ENCODE measurements at places on chromosomes 4 and X.

GRCh38 chrX:3940000-3940610 lies 226.7 kb upstream of the PRKX start:
- no peak for DNase-seq
- no peaks in the 10 kb centered on the region for H3K27me3 ChIP-seq
- H3K27ac ChIP-seq = no peak overlapping the region
- H3K4me3 ChIP-seq = no peak overlapping the region
- H3K36me3 ChIP-seq = no peaks in the 10 kb centered on the region
- no peaks in the 10 kb centered on the region for H3K4me1 ChIP-seq

- no peak overlapping the region for H3K27ac ChIP-seq
- H3K27me3 ChIP-seq = peaks cover 15% of the 10 kb centered on the region
- peaks cover 2% of the 10 kb centered on the region for H3K4me1 ChIP-seq
- peaks cover 2% of the 10 kb centered on the region for H3K36me3 ChIP-seq
These were observed 34.4 kb upstream of the ANXA3 start for GRCh38 chr4:78517050-78517652.

DNA sequence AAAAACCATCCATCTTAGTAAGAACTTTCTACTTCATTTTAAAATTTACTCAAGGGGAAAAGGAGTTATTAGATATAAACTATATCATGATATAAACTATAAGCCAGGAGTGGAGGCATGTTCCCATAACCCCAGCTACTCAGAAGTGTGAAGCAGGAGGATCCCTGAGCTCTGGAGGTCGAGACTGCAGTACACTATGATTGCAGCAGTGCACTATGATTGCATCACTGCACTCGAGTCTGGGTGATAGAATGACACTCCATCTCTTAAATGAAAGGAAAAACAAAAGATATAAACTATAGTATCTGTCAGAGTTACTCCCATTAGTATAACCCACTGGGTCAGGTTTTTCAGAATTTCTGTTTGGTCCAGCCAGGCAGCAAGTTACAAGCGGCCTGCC lies 47.6 kb downstream of the RPS3A start:
- H3K36me3 ChIP-seq = no peaks in the 10 kb centered on the region
- H3K27me3 ChIP-seq = peaks cover 18% of the 10 kb centered on the region
- DNase-seq = no peak
- H3K4me3 ChIP-seq = no peak overlapping the region

- H3K4me3 ChIP-seq = peak overlapping the region; percentile 91
- H3K27ac ChIP-seq = no peak overlapping the region
- H3K36me3 ChIP-seq = no peaks in the 10 kb centered on the region
- peaks cover 42% of the 10 kb centered on the region for H3K27me3 ChIP-seq
These were observed 529 bp upstream of the CITED1 start for GRCh38 chrX:72306085-72306801.

GRCh38 chr4:112287258-112287989 lies 1.7 kb upstream of the TIFA start:
- H3K27ac ChIP-seq = peak overlapping the region; percentile 99
- no peak for DNase-seq
- no peaks in the 10 kb centered on the region for H3K27me3 ChIP-seq
- peaks cover 50% of the 10 kb centered on the region for H3K4me1 ChIP-seq
- H3K4me3 ChIP-seq = peak overlapping the region; percentile 95

- H3K36me3 ChIP-seq = peaks cover 2% of the 10 kb centered on the region
- H3K4me1 ChIP-seq = peaks cover 8% of the 10 kb centered on the region
- peak overlapping the region; percentile 49 for H3K27ac ChIP-seq
These were observed 47.0 kb downstream of the SCLT1 start for GRCh38 chr4:129046055-129046959.

- H3K4me1 ChIP-seq = peaks cover 6% of the 10 kb centered on the region
- no peaks in the 10 kb centered on the region for H3K36me3 ChIP-seq
- H3K27ac ChIP-seq = no peak overlapping the region
- peak overlapping the region; percentile 56 for H3K4me3 ChIP-seq
- DNase-seq = no peak
- H3K27me3 ChIP-seq = peaks cover 6% of the 10 kb centered on the region
These were observed 6.9 kb upstream of the CLOCK start for GRCh38 chr4:55553441-55554201.

- no peak overlapping the region for H3K4me3 ChIP-seq
- no peak overlapping the region for H3K27ac ChIP-seq
- H3K36me3 ChIP-seq = no peaks in the 10 kb centered on the region
- no peaks in the 10 kb centered on the region for H3K4me1 ChIP-seq
- no peak for DNase-seq
These were observed 15.5 kb upstream of the CYLC1 start for GRCh38 chrX:83845397-83845796.

DNA sequence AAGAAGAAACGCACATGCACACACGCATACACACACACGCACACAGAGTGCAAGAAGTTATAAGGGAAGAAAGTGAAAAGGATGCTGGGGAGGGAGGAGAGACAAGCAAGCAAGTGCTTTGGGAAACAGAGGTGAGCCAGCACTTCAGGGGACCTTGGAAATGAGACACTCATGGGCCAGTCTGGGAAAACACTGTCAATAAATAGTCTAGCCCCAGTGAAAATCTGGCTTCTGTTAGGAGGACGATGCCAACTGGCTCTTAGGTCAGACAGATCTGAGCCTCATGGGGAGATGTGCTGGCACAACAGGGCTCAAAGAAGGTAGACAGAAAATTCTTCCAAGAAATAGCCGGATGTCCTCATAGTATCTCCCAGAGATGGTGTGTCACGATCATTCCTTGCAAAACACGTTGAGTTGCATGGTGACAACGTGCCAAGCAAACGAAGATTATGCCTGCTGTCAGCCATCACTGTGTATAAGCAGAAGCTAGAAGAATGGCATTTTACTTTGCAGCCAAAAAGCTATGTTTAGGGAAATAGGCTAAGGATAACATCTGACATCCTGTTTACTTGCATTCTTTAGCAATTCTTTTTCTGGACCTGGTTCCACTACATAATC lies 557 bp upstream of the ARHGEF6 start:
- peak overlapping the region; percentile 94 for H3K4me3 ChIP-seq
- H3K27me3 ChIP-seq = no peaks in the 10 kb centered on the region
- H3K36me3 ChIP-seq = no peaks in the 10 kb centered on the region
- peaks cover 28% of the 10 kb centered on the region for H3K4me1 ChIP-seq

DNA sequence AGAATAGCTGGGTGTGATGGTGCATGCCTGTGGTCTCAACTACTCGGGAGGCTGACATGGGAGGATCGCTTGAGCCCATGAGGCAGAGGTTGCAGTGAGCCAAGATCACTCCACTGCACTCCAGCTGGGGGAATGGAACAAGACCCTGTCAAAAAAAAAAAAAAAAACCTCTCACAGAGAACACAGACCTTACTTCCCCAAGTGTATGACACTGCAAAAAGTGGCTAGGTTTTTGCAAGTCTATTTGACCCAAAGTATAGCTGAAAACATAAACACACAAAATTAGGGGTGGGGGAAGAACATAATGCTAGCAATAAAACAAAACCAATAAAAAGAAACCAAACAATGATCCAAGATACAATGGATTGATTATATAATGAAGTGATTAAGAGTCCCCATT lies 6.7 kb downstream of the LAMP2 start:
- no peak for DNase-seq
- H3K4me1 ChIP-seq = peaks cover 23% of the 10 kb centered on the region
- H3K27me3 ChIP-seq = no peaks in the 10 kb centered on the region
- H3K27ac ChIP-seq = no peak overlapping the region
- no peak overlapping the region for H3K4me3 ChIP-seq

DNA sequence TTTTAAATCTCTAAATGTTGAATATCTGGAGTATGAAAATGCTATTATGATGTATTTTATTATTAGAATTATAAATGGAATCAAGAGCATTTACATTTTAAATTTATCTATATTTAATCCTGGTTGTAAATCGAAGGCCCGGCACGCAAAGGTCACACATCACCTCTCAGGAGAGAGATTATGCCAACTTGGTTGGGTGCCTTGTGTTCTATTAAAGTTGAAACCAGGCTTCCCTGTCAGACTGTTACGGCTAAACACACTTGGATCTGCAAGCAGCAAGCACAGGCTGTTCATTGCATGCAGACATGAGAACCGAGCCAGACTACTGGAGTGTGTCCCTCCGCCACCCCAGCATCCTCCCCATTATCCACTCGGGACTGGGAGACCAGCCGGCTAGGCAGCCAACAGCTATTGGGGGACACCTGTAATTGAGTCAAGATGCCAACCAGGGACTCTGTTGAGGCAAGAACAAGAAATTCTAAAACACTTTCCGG lies 16.4 kb upstream of the SEL1L3 start:
- no peak overlapping the region for H3K27ac ChIP-seq
- H3K27me3 ChIP-seq = peaks cover 6% of the 10 kb centered on the region
- peaks cover 2% of the 10 kb centered on the region for H3K4me1 ChIP-seq
- DNase-seq = no peak

DNA sequence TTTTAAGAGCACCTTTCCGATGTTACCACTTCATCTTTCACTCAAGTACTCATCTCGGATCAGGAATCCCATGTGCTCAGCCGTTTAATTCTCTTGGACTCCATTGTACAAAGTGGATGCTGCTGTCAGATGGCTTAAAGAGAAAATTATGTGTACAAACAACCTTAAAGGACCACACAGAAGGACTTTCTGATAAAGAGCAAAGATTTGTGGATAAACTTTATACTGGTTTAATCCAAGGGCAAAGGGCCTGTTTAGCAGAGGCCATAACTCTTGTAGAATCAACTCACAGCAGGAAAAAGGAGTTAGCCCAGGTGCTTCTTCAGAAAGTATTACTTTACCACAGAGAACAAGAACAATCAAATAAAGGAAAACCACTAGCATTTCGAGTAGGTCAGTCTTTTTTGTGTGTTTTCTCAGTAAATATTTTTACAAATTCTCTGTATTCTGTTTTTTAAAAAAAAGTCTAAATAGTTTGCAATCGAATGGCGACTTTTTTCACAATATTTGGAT lies 20.1 kb downstream of the MMAA start:
- peaks cover 5% of the 10 kb centered on the region for H3K36me3 ChIP-seq

DNA sequence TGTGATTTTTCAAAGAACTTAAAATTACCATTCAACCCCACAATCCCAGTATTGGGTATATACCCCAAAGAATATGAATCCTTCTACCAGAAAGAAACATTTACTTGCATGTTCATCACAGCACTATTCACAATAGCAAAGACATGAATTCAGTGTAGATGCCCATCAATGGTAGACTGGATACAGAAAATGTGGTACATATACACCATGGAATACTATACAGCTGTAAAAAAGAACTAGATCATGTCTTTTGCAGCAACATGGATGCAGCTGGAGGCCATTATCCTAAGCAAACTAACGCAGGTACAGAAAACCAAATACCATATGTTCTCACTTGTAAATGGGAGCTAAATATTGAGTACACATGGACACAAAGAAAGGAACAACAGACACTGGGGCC lies 34.1 kb upstream of the TMPRSS11F start:
- H3K27me3 ChIP-seq = peaks cover 19% of the 10 kb centered on the region
- H3K4me3 ChIP-seq = no peak overlapping the region
- DNase-seq = no peak

DNA sequence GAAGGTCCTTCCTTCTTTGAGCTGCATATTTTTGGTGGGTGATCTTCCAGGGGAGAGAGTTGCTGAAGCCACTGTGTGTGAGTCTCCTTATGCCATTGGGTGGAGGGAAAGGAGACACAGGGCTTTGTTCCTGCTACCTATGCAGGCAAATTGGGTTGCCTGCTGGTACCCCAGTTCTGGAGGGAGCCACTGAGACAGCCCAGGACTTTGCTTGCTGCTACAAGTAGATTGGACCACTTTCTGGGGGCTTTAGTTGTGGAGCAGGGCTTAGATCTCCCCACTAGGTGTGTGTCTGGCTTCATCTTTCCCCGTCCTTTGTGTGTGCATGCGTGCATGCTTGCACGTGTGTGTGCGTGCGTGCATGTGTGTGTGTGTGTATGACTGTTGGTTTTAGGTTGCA lies 10.0 kb downstream of the CITED1 start:
- peaks cover 6% of the 10 kb centered on the region for H3K36me3 ChIP-seq
- H3K4me3 ChIP-seq = no peak overlapping the region
- DNase-seq = no peak
- H3K4me1 ChIP-seq = peaks cover 3% of the 10 kb centered on the region

GRCh38 chr4:109319156-109319555 lies 16.7 kb upstream of the COL25A1 start:
- no peaks in the 10 kb centered on the region for H3K27me3 ChIP-seq
- no peak overlapping the region for H3K4me3 ChIP-seq
- peaks cover 5% of the 10 kb centered on the region for H3K36me3 ChIP-seq

GRCh38 chr4:22991576-22991975 lies 298.8 kb downstream of the GBA3 start:
- H3K36me3 ChIP-seq = no peaks in the 10 kb centered on the region
- DNase-seq = no peak
- no peaks in the 10 kb centered on the region for H3K4me1 ChIP-seq
- no peak overlapping the region for H3K4me3 ChIP-seq
- H3K27me3 ChIP-seq = no peaks in the 10 kb centered on the region
- no peak overlapping the region for H3K27ac ChIP-seq

DNA sequence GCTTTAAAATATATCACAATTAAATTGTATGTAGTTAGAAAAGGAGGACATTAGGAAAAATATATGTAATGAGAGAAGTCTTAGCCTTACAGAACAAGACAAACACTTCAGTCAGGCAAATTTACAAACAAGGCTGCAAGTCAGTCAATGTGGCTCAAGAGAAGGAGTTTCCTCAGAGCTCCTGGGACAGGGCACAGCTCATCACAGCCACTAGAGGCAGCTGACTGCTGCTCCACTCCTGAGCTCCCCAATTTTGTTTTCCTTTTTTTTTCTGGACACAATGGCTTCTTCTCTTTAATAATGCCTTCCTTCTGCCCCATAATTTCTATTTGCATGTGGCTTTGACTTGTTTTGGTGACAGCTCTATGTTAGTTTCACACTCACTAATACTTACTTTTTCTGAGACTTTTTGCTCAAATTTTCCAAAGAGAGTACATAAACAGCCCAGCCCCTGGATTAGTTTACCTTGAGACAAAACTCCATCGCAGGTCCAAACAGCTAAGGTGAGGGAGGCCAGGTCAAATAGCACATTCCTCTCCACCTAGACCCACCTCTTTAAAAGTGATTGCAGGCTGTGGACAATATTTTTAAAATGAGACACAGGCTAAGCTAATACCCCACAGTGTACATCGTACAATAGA lies 850.4 kb upstream of the FRG1 start:
- no peak overlapping the region for H3K27ac ChIP-seq
- no peak overlapping the region for H3K4me3 ChIP-seq
- no peaks in the 10 kb centered on the region for H3K36me3 ChIP-seq

GRCh38 chrX:43508694-43509093 lies 147.4 kb upstream of the MAOA start:
- no peaks in the 10 kb centered on the region for H3K36me3 ChIP-seq
- H3K4me3 ChIP-seq = no peak overlapping the region
- DNase-seq = no peak
- no peaks in the 10 kb centered on the region for H3K4me1 ChIP-seq
- no peaks in the 10 kb centered on the region for H3K27me3 ChIP-seq

- no peak overlapping the region for H3K4me3 ChIP-seq
- H3K27me3 ChIP-seq = no peaks in the 10 kb centered on the region
- H3K4me1 ChIP-seq = no peaks in the 10 kb centered on the region
- no peak for DNase-seq
- no peak overlapping the region for H3K27ac ChIP-seq
These were observed 875.2 kb downstream of the RAPGEF2 start for GRCh38 chr4:159977907-159978617.
